ENCODE measurements at places on chromosomes 11 and 22.

GRCh38 chr22:31491218-31491962 lies 1.7 kb upstream of the EIF4ENIF1 start:
- DNase-seq = no peak

DNA sequence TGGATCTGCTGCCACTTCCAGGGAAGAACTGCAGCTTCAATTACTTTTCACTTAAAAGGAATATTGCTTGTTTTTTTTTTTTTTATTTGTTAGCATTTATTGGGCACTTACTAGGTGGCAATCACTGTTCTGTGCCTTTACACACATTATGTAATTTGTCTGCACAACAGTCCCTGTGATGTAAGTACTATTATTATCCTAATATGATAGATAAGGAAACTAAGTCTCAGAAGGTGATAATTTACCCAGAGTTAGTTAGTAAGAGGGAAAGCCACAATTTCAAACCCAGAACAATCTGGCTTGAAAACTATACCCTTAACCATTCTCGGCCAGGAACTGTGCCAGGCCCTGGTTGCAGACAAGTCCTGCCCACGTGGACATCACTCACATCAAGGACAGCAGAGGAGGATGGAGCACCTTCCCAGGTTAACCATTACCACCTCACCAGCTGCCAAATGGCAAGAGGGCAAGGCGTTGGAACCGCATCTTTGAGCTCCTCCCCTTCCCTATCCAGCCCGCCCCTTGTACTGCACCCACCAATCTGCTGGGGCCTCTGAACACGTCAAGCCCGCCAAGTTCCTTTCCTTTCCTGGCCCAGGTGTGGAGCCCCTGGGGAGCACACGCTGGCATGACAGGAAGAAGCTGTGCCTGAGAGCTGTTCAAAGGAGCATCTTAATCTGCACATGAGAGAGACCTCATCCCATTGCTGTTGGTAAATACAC lies 78.4 kb downstream of the NAV2 start:
- no peak for DNase-seq

DNA sequence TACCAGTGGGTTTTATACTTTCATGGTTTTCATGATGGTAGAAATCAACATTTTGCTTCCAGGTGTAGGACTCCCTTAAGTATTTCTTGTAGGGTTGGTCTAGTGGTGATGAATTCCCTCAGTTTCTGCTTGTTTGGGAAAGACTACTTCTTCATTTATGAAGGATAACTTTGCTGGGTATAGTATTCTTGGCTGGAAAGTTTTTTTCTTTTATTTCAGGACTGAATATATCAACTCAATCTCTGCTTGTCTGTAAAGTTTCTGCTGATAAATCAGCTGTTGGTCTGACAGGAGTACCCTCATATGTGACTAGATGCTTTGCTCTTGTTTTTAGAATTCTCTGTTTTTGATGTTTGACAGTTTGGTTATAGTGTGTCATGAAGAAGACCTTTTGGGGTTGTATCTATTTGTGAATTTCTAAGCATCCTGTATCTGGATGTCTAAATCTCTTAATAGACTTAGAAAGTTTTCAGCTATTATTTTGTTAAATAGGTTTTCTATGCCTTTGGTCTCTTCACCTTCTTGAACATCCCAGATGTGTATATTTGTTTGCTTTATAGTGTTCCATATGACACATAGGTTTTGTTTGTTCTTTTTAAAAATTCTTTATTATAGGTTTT lies 95.9 kb downstream of the ENTHD1 start:
- DNase-seq = no peak

GRCh38 chr11:62120001-62120400 lies 3.8 kb upstream of the INCENP start:
- DNase-seq = no peak

DNA sequence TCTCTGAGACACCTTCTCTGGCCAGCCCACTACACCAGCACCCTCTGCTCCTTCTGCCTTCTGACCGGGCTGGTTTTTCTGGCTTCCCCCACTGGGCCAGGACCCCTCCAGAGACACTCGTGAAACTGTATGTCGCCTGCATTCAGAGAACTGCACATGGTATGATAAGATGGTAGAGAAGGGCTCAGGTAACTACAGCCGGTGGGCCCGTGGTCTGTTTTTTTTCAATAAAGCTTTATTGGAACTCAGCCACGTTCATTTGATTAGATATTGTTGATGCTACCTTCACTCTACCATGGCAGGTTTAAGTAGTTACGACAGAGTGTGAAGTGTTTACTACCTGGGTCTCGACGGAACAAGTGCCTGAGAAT lies 514.0 kb downstream of the TBC1D22A start:
- DNase-seq = no peak

DNA sequence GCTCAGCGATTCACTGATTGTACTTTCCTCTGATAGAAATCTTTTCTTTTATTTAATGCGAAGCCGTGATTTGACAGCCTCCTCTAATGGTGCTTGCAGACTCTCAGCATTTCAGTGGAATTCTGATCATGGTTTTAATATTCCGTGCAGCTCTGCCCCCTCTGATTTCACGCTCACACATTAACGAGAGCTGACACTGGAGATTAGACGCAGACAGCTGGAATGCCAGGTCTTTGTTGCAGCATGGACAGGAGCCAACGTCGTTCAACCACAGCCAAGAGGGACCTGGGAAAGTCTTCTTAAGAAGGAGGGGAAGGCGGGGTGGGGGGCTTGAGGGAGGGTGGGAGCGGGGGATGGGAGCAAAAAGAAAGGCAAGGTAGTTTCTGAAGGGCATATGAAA lies 186.4 kb downstream of the BLID start:
- no peak for DNase-seq

GRCh38 chr22:37016134-37016910 lies 2.9 kb downstream of the TST start:
- no peak for DNase-seq

GRCh38 chr22:47092896-47093311 lies 330.5 kb downstream of the TBC1D22A start:
- DNase-seq = no peak

DNA sequence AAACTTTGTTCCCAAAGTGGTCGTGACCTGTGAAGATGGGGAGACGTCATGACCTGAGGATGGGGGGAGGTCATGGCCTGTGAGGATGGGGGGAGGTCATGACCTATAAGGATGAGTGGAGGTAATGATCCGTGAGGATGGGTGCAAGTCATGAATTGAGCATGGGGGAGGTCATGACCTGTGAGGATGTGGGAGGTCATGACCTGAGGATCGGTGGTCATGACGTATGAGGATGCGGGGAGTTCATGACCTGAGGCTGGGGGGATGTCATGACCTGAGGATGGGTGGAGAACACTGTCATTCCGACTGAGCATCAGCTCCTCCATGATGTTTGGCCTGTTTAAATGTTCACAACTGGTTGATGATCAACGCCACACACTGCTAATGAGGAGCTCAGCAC lies 25.9 kb downstream of the YPEL1 start:
- DNase-seq = no peak

Measured in A549 (cell line).